ENCODE measurements at places on chromosomes 16 and 17. TPM values are rescaled to one million over a fixed set of nuclear protein-coding genes. Genes with fewer than 3 reads are reported as not detected.

The MPO gene
- total RNA-seq = not detected

- H3K4me1 ChIP-seq = no peaks in the 10 kb centered on the region
- no peak overlapping the region for H3K27ac ChIP-seq
- no peak for DNase-seq
- no peak overlapping the region for H3K4me3 ChIP-seq
- H3K27me3 ChIP-seq = no peaks in the 10 kb centered on the region
- no peaks in the 10 kb centered on the region for H3K36me3 ChIP-seq
Measured at GRCh38 chr16:8172551-8172950, 417.8 kb downstream of the TMEM114 start.

- no peak overlapping the region for H3K4me3 ChIP-seq
- peaks cover 42% of the 10 kb centered on the region for H3K27me3 ChIP-seq
- no peak for DNase-seq
- H3K4me1 ChIP-seq = no peaks in the 10 kb centered on the region
- no peaks in the 10 kb centered on the region for H3K36me3 ChIP-seq
Measured at GRCh38 chr16:68739964-68740627, 3.0 kb downstream of the CDH1 start.

GRCh38 chr16:85649411-85650134, 36.5 kb downstream of the GSE1 start:
- no peak overlapping the region for H3K4me3 ChIP-seq
- H3K27ac ChIP-seq = no peak overlapping the region
- H3K27me3 ChIP-seq = no peaks in the 10 kb centered on the region
- no peaks in the 10 kb centered on the region for H3K36me3 ChIP-seq
- DNase-seq = no peak

DNA sequence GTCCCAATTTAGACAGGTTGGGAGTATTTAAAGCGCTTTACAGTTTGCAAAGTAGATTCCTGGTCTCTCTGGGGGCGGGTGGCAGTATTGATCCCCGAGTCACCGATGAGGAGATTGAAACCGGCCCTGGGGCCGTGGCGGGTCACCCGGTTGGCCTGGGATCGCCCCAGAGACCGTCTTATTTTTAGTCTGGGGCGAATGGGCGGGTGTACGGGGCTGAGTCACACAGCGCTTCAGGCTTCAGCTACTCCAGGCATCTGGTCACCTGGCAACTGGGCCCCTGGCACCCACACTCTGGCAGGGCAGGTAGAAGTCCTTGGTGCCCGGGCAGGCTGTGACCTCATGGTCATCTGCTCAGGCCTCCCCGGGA, 669 bp downstream of the MIEF2 start:
- H3K36me3 ChIP-seq = peaks cover 5% of the 10 kb centered on the region
- H3K27ac ChIP-seq = peak overlapping the region; percentile 90
- peak; percentile 81 for DNase-seq
- H3K27me3 ChIP-seq = no peaks in the 10 kb centered on the region
- H3K4me1 ChIP-seq = peaks cover 26% of the 10 kb centered on the region

DNA sequence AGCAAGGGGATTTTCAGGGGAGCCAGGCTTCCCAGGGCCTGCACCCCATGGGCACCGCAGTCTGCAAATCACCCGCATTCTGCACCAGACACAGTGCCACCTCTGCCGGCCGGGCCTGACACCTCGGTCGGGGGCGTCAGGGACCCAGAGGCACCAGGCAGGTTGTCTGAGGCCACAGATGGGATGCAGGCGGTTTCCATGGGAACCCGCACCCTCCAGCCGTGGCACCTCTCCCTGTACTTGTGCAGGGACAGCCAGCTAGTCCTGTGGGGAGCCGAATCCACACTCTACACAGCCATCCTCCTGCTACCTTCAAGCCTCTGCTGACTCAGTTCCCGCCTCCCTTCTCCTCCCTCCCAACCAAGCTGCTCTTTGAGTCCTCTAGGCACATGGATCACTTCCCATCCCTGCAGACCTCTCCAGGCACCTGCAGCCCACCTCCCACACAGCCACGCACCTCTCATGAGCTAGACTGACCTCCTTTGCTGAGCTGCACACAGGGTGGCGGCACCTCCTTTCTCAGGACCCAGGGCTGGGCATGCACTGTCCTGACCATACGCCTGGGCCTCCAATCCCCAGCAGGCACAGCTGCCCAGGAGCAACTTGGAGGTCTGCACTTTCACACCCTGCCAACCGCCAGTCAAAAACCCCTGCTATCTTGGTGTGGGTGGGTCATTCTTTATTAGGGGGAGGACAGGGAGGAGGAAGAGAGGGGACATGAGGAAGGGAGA, 119.5 kb downstream of the C16orf78 start:
- H3K36me3 ChIP-seq = no peaks in the 10 kb centered on the region
- H3K27ac ChIP-seq = no peak overlapping the region
- no peaks in the 10 kb centered on the region for H3K4me1 ChIP-seq
- H3K4me3 ChIP-seq = no peak overlapping the region
- H3K27me3 ChIP-seq = no peaks in the 10 kb centered on the region
